NCI-H1930 (cell line): ENCODE measurements at places on chromosomes 3 and 15.

DNA sequence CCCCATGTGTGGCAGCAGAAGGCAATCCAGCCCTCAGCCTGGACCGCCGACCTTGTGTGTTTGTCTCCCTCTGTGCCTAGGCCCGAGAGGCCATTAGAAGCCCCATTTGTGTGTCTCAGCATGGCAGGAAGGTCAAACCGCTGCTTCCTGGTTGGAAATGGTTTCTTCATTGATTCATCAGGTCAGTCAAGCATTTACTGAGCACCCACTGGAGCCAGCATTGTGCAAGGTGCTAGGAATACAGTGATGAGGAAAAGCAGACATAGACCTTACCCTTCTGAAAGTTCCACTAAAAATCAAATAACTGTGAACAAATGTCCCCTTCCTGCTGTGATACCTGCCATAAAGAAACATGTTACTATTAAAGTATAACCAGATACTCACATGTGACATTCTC lies 265.9 kb upstream of the CTDSPL start:
- no peak for DNase-seq

DNA sequence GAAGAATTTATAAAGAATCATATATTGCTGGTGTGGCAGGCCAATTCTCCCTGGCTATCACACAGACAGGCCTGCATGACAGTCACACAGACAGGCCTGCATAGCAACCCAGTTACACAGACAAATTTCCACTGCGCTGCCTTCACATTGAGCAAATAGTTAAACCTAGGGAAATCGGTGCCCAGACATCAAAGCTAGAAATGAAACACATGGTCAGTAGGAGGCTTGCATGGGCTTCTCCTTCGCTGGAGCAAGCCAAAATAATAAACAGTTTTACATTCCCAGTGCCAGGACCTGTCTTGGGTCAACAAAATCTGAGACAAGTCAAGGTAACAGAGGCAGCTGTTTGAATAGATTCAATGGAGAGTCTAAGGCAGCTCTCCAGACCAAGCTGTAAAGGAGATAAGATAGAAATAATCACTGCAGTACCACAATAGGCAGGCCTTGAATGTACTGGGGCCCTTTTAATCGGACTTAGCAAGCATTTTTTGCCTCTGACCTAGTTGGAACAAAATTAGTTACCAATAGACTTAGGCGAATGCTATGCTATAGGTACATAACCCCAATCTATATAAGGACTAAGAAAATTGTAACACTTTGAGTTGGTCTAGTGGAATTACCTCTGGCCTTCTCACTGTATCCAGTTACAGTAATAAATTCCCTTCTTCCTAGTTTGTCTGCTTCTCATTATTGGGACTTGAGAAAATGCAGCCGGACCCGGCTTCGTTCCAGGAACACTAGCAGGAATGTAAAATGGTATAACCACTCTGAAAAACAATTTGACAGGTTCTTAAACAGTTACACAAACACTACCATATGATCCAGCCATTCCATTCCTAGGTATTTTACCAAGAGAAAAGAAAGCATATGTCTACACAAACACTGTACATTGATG lies 274.7 kb upstream of the UBE2E2 start:
- DNase-seq, result no peak

GRCh38 chr15:70486451-70487386 lies 276.6 kb downstream of the UACA start:
- DNase-seq, result no peak

DNA sequence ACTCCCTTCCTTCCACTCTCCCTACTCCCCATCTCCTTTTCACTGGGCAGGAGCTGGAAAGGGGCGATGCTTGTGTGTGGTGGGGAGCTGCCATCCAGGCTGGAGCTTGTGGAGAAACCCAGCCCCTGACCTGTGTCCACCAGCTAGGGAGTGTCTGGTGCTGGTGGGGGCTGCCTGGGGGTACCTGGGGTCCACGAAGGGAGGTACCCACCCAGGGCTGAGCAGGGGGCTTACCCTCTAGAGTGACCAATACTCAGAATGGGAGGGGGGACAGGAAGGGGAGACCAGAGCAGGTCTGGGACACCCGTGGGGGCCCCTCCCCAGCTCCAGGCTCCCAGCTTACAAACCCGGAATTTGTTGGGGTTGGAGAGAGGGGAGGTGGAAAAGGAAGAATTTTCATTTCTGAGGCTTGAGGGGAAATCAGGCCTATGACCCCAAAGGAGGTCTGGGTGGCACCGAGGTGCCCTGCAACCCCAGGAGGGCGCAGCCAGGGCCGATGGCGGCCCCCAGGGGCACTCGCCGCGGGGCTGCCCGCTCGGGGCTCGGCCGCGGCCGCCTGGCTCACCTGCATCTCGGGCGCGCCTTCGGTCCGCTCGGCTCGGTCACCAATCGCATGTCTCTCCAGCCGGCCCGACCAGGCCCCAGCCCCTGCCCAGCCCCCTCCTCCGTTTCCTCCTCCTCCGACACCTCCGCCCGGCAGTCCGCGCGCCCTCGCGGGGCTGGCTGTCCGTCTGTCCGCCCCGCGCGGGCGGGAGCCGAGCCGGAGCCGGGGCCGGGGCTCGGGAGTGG lies 773 bp downstream of the LINGO1 start:
- DNase-seq, result no peak

- DNase-seq, result peak; percentile 19
These were observed 253.3 kb downstream of the TJP1 start for GRCh38 chr15:29568840-29569532.

GRCh38 chr3:170829546-170830272 lies 40.3 kb downstream of the RPL22L1 start:
- DNase-seq, result no peak

DNA sequence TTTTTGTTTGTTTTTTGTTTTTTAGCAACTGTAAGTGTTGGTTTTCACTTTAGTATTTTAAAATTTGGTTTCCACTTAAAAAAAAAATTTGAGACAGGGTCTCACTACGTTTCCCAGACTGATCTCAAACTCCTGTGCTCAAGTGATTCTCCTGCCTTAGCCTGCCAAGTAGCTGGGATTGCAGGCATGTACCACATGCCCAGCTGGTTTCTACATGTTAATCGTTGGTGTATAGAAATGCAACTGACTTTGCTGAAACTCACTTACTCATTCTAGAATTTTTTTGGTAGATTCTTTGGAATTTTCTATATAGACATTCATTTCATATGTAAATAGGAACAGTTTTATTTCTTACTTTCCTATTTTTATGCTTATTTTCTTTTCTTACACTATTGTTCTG lies 244.7 kb upstream of the MRPL3 start:
- no peak for DNase-seq

DNA sequence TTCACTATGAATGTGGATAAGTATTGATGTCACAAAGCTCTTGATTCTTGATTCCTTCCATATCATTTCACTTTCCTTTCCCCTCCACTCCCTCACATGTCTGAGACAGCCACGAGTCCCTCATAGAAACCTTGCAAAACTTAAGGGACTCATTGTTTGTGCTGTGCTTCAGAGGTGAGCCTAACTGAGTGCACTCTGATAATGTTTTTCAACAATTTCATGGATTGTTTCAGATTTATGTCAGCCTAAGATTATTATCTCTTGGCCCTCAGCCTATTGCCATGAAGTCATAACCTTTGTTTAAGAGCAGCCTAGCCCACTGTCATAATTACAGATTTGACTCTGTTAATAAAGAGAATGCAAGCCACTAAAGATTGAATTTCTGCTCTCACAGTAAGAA lies 363.6 kb downstream of the MECOM start:
- no peak for DNase-seq

DNA sequence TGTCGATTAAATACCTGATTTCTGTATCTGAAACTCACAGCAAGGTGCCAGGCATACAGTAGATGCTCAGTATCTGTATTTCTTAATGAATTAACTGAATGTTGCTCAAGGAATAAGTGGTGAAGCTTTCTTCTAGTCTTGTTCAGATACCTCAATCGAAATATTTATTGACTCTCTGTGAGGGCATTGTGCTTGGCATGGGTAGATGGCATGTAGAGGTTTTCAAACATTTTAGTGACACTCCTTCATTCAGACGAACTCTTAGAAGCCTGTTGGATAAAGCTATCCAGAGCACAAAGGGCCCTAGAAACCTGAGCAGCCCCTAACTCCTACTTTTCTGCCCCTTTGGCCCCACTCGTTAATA lies 369 bp upstream of the SNX1 start:
- DNase-seq, result no peak
